Activated gamma-delta T cell (primary cell): ENCODE measurements at places on chromosomes 12 and 14.

DNA sequence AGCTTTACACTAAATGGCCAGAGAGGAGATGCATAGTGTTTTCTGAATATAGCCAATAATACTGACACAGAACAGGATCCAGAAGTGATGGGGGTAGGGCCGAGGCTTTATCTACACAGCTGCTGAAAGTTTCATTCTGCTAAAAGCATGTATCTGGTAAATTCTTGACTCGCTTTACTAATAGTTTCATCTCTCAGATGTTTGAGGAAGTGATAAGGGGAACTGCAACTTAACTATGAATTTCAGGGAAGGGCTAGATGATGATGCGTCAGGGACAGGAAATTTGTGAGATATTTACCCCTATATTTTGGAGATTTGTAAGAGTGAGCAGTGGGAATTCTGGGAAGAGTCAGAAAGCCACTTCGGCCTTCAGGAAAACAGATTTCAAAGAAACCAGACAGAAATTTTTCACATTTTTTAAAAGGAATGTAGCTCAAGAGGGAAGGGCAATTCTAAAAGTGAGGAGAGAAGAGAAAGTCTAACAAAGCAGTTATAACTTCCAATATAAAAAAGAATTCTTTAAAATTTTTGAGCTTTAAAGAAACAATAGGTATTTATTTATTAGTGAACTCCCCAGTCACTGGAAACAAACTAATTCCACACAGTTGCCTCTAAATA, 243.1 kb downstream of the BCAT1 start:
- no peak for DNase-seq

GRCh38 chr12:11016937-11017336, 5.5 kb downstream of the TAS2R19 start:
- no peak for DNase-seq

- DNase-seq: no peak
Measured at GRCh38 chr12:130983328-130984017, 29.8 kb downstream of the ADGRD1 start.

GRCh38 chr12:11717519-11717961, 68.1 kb downstream of the ETV6 start:
- no peak for DNase-seq

DNA sequence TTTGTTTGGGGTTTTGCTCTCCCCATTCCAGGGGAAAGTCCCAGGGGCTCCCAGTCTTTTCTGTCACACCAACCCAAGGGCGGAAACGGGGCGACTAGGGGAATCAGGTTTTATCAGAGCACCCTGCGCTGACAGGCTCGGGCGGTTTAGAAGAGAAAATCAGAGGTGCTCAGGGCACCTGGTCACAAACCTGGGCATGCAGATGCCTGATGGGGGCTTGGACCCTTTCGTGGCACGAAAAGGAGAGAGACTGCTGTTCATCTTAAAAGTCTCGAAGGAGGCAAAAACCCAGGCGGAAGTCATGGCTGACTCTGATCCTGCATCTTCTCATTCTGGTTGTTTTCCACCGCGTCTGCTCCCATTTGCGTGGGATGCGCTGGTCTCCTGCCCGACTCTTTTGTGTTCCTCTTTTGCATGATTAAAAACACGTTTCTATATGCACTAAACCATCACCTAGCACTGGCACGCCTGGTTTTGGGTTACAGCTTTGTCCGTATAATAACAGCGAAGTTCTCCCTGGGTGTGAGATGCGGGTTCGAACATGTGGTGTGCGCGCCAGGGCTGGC, 13.2 kb downstream of the OTX2 start:
- DNase-seq: no peak

DNA sequence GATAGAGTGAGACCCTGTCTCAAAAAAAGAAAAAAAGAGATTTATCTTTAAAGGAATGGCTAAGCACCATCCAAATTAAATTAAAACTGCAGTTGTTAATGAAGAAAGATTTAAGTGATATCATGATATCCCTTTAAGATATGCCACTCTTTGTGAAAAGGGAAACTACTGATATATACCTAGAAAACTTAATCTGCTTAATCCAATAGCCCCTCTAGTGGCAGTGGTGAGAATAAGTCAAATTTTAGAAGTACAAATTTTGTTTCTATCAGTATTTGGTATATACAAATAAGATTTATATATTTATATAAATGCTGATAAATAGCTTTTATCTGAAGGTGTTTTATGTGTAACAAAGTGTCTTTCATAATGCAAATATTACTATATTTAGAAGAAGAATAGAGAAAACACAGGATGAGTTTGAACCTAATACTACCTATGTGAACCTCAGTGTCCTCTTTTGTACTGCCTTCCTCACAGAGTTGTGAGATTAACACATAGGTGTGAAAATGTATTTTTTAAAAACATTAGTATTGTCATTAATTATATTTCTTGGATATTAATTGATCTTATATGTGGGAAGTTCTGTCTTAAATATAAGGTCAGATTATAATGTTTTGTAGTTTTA, 51.4 kb upstream of the GARIN2 start:
- no peak for DNase-seq
